ENCODE measurements at places on chromosomes 1 and 21.

GRCh38 chr1:93613898-93614297 is 67.7 kb downstream of the BCAR3 start:
- peak; percentile 79 for DNase-seq

- no peak for DNase-seq
These were observed 358.2 kb downstream of the ADGRL2 start for GRCh38 chr1:82158981-82159380.

DNA sequence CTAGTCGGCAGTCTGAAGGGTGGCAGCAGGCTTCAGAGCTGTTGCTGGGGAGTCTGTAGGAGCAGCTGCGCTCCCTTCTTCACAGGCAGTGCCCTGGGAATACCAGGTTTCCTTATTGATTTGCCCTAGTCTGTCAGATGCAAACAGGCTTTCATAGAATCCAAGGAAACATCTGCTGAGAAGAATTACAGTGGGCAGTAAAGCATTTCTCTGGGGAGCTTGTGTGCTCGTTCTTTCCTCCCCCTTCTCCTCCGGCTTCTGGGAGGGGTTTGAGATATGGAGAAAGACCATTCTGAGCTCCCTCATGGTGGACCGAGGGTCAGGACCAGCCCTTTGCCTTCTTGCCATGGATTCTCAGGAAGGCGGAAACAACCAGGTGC is 25.4 kb upstream of the PARP1 start:
- no peak for DNase-seq

- DNase-seq: no peak
These were observed 66.5 kb downstream of the EIF4G3 start for GRCh38 chr1:21110163-21110562.

DNA sequence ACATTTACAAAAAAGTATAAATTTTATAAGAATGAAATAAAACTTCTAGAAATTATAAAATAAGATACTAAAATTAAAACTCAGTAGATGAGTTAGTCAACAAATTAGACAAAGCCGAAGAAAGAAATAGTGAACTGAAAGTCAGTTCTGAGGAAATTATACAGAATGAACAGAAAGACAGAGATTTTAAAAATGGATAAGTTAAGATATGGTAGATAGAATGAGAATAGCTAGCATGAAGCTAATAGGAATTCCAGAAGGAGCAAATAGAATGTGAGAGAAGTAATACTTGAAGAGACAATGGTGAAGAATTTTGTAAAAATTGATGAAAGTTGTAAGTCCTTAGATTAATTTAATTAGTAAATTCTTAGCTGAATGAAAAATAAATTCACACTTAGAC is 430.4 kb upstream of the RUNX1 start:
- no peak for DNase-seq

Measured in right lung (tissue), 10 donors.